ENCODE measurements at places on chromosomes 4 and X.

DNA sequence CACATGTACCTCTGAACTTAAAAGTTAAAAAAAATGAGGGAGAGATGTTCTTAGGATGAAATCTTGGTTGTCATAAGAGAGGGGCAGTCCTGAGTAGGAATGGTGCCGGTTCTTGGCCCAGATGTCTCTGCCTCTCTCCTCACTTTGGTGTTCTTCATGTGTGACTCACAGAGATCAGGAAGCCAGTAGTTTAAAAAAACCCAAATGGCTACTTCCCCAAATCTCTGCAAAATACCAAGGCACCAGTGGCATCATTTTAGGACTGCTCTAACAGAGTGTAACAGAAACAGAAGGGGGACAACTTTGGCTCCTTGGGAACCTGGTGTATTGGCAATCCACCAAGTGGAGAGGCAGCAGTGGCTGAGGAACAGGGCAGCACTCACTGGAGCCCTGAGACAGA lies 116.8 kb downstream of the SCD5 start:
- no peak for DNase-seq

DNA sequence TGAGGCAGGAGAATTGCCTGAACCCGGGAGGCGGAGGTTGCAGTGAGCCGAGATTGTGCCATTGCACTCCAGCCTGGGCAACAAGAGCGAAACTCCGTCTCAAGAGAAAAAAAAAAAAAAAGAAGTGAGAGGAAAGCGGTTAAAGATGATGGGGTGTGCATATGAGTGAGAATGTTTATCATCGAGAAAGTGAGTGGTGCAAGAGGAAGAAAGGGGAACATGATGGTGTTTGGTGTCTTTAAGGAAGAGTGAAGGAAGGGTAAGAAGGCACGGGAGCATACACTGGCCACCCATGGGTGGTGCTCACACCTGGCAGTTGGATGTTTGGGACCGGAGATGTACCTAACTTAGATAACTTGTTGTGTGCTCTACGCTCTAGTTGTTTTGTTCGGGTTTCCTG lies 62.2 kb downstream of the STOX2 start:
- DNase-seq: no peak

- no peak for DNase-seq
These were observed 248.1 kb upstream of the PPARGC1A start for GRCh38 chr4:24137671-24138601.

GRCh38 chrX:17922303-17922702 lies 61.2 kb upstream of the RAI2 start:
- DNase-seq: no peak

DNA sequence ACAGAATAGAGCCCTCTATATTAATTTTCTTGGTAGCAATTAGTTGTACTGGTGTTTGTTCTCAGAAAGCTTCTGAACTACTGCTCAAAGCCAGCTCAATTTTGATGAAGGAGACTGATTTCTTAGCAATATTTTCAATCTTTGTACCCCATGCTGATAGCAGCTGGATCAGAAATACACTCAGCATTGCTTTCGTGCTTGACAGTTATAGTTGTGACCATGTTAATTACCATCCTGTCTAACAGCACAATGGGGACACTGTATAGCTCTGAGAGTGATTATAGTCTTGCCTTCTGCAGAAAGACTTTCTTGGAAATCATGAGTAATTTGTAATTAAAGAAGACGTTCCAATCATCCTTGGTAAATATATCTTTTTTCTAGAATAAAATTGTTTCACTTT lies 79.7 kb upstream of the GNPDA2 start:
- DNase-seq: no peak

DNA sequence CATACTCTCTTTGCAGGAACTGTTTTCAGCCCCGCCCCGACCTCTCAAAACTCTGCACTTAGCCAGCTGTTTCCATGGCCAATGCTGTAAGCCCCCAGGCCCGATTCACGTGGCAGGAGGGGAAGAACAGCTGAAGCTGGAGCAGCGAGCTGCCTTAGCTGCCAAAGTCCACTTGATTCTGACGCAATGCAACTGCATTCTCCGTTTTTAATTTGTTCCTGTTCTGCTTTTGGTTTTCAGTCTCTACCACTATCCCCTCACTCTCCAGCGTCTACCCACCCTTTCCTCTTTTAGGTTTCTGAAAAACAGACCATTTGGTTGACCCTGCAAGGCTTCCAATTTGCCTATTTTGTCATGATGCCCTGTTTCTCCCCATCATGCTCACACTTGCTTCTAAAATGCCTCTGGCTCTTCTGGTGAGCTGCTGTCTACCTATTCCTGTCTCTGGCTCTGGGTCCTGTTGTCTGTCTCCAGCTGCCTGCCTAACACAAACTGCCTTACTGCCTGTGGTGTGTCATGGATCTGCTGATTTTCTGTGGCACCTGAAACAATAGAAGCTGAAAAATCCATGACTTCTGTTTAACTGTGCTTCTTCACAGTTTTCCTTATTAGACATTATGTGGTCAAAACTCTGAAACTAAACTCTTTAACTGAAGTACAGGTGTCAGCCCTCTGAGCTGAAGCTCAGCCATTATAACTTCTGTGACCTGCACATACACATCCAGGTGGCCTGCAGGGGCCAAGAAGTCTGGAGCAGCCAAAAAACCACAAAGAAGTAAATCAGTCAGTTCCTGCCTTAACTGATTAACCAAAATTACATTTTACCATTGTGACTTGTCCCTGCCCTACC lies 160.5 kb upstream of the AGTR2 start:
- peak; percentile 3 for DNase-seq

DNA sequence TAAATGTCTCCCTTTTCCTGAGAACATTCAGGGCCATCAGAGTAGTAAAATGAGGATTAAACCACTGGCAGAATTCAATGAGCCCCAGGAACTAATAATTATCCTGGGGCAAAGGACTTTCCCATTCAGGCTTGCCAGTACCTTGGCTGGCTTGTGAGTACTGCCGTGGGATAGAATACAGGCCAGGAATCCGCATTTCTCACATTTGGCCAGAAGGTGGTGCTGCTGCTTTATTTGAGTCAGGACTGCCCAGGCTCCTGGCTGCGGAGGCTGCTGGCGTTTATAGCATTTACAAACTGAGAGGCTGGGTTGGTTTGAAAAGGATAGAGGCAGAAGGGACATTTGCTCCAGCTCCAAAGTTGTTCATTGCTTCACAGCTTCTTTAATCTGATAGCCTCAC lies 91.4 kb downstream of the RTL9 start:
- peak; percentile 70 for DNase-seq

DNA sequence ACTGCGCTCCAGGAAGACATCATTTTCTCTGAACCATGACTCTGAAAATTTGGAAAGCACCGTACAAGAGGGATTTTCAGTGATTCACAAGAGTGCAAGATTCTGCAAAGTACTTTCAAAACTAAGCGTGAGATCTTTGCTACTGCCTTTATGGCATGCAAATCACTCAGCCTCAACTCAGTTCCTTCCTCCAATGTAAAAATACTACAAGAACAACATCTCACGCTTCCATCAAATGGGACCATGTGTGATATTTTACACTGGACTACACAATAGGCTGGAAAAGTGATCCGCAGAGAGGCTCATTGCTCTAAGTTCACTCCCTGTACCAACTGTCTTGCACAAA lies 674 bp upstream of the IL15 start:
- DNase-seq: no peak

DNA sequence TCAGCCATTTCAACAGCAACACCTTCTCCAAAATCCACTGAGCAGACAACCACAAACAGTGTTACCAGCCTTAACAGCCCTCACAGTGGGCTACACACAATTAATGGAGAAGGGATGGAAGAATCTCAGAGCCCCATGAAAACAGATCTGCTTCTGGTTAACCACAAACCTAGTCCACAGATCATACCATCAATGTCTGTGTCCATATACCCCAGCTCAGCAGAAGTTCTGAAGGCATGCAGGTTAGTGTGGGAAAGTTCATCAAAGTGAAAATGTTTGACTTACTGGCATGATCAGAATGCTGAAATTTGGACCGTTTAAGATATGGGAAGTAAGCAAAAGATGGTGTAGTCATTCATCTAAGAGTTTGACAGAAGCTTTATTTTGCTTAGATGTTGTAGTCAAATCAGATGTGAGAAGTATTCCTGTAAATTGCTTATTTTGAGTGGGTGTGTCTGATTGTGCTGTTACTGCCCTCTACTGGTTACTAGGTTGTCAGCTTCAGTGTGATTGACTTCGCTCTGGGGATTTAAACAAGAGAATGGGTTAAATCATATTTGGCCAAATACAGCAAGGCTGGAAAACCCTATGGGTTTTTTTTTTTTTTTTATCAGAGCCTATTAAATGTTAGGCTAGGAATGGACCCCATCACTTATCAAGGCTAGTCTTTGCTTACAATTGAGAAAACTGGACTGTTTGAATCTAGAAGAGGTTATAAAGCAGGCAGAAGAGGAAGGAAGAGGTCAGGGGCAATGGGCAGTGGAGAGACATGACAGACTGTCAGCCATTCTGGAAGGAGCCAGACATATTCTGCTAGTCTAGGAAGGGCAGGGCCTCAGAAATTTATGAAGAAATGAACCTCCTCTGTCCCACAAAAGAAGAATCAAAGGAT lies 130.3 kb downstream of the DIPK2B start:
- DNase-seq: no peak

- DNase-seq: peak; percentile 17
These were observed 92.4 kb downstream of the CXCL13 start for GRCh38 chr4:77697860-77698590.

DNA sequence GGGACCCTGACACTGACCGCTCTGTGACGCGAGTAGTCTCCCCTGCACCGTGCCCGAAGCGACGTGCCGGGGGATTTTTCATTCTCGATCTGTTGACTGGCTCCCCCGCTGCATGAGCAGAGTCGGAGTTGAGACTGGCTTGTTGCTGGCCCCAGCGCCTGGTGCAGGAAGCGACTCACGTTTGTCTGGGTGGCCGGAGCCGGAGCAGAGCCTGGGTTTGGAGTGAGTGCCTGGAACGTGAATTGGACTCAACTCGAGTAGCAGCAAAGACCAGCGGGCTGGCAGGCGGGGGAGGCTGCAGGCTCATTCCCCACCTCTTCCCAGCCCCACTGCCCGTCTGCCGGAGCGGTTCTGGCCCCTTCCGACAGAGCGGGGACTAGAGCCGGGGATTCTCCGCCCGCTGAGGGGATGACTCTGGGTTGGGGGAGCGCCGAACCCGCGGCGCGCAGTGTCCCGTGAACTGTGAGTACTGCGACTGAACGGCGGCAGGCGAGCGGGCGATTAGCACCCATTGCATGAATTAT lies 554 bp downstream of the PCDH7 start:
- no peak for DNase-seq

- no peak for DNase-seq
These were observed 45.1 kb upstream of the HPF1 start for GRCh38 chr4:169802873-169803272.

DNA sequence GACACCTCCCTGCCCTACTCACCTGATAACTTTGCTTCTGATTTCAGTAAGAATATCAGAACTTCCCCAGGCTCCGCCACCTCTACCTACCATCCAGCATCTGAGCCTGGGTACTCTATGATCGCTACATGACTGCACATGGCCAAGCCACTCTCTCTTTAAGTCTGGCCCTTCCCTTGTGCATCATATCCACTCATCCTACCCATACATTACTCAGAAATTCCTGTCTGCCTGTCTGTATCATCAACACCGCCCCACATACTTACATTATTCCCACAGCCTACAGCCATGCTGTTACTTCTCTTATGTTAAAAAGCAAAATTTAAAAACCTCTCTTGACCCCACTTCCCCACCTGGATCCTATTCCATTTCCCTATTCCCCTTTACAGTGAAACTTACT lies 84.7 kb downstream of the SCD5 start:
- no peak for DNase-seq

DNA sequence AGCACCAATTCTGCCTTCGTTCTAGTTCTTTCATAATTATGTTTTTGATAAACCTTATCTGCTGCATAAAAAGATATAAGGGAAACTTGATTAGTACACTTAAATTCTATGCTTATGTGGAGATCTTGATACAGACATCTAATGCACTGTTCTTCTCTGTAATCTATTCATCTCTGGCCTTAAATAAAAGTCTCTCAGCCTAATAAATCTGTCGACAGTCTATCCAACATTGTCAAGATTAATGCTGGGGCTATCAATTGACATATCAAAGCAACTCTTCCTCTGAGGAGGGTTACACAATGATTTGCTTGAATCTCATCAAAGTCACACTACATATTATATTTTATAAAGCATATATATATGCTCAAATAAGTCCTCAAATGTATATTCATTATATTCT lies 545.5 kb downstream of the SPOCK3 start:
- DNase-seq: no peak

DNA sequence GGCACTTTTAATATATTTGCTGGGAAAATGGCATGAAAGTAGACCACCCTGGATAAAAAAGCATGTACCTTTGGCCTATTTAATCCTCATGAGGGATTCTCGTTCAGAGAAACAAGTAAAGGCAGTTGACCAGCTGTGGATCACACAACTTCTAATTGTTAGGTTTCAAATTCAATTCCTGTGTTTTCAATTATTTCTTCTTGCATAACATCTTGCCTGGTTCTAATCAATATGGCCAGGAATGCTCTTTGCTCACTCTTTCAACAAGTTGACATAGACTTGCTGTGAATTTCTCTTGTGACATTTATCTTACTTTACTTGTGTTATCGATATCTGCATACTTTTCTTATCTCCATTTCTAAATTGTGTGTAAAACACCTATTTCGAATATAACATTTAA lies 211.8 kb downstream of the SLC7A11 start:
- DNase-seq: no peak

DNA sequence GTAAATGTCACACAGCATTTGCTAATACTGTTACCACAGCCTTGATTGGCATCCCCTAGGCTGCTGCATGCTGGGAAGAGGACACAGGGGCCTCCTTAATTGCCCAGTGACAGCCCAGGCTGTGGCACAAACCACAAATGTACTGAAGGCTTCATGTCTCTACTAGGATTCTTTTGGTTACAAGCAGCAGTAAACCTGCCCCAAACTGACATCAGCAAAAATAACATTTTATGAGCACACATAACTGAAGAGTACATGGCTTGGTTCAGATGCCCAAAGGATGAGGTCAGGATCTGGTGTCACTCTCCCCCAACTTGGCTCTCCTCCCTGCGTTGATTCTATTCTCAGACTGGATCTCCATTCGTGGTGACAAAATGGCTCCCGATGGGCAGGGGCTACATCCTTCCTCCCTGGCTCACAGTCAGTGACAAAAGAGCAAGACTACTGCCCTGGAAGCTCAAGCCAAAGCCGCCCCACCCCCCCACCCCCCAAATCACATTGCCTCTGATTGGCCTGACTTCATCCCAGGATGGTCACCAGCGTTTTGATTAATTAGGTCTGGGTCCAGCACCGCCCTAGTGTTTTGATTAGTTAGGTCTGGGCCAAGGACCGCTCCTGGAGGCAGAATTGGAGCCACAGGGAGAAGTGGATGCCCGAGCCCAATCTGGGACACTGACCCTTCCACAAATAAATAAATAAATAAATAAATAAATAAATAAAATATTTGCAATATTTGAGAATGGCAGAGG lies 180.5 kb upstream of the RBPJ start:
- DNase-seq: no peak

DNA sequence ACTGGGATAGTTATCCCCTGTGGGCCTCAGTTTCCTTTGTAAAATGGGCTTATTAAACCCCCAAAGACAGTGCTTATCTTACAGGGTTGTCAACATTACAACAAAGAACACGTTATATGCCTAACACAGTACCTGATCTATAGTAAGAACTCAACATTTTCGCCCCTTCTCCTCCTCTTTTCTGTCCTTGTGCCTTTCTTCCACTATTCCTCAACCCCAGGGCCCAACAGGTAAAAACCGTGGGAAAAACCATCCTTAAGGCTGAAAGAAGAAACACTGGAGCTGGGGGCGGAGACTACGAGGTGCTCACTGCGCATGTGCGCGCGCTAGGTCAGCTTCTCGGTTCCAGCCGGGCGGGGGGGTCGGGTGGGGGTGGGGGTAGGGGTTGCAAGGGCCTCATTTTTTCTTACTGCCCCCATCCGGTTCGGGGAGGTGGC lies 426 bp upstream of the XIAP start:
- DNase-seq: no peak

Measured in hippocampal formation (tissue), 2 donors.